ENCODE measurements at places on chromosomes 5 and 9. TPM values are rescaled to one million over a fixed set of nuclear protein-coding genes. Genes with fewer than 3 reads are reported as not detected.

- DNase-seq, result no peak
Measured at GRCh38 chr5:19488786-19489185, 499.2 kb downstream of the CDH18 start.

The PKN3 gene
- 7.3 TPM for total RNA-seq

DNA sequence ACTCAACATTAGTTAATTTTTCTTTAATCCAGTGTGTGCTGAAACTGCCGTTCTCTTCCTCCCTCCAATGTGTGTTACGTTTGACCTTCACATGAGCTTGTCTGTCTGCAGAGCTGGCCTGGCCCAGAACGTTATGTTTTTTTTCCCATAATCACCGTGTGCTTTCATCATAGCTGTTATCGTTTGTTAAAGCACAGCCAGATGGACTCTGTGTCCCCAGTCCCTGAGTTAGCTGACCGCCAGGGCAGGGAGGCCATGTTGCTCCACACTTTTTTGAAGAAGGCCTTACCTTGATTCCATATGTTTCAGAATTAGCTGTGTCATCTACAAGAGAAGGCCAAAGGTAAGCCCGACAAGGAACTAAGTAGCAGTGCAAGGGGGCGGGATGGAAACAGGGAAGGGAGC lies 55.7 kb downstream of the HSD17B3 start:
- DNase-seq, result no peak

DNA sequence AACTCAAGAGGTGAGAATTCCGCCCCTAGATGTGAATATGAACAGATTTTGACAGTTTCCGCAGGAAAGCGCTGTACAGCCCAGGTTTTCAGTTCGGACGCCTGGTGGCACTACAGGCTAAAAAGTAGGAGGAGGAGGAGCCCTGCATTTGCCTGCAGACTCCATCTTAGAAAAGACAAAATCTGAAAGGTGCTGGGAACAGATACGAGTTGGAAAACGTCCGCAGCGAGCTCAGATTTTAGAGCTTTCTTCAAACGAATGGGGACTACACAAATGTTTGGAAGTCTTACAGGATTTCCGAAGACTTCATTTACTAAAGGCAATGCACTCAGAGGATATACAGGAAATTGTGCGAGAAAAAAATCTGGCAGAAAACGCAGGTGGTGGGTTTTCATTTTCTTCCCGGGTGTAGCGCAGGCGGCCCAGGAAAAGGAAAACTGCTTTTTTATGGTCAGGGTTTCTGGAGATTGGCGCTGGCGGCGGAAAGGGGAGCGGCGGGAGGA lies 9.9 kb upstream of the PCDHB2 start:
- DNase-seq, result peak; percentile 20

DNA sequence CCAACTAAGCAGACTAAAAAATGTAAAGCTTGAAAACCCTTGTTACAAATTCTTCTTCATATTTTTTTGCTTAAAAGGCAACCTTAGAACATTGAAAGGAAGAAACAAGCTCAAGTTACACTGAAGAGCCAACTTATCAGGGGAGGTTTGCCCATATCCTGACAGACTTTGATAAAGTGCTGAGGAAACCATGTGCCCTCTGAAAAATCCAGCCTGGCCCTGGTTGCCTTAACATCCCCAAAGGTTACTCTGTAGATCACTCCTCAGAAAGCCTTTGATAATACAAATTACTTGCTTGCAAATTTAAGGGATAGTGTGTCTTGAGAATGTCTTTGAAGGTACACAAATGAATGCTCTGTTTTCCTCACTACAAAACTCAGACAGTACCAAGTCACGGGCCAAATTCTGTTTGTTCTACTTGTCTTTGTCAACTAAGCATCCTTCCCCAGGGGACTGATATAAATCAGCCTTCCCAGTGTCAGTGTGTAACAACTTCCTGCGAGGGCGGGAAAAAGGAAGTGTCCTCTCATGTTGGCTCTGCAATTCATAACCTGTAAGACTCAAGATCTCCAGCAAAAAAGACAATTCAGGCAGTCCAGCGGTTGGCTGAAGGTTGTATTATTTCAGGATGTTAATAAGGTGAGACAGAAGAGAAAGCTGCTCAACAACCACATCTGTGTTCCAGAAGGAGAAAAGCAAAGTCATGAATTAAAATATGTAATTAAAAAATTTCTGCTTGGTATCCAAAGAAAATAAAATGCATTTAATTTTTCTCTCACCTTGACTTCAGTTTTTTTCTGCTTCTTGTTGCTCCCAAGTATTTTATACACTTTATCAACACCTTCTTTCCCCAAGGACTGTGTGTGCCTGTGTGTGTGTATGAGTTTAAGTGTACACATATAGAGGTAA lies 199.9 kb downstream of the PIK3R1 start:
- no peak for DNase-seq

The PCDHGB6 gene
- 16.8 TPM for total RNA-seq

The TYRP1 gene
- total RNA-seq, result not detected

DNA sequence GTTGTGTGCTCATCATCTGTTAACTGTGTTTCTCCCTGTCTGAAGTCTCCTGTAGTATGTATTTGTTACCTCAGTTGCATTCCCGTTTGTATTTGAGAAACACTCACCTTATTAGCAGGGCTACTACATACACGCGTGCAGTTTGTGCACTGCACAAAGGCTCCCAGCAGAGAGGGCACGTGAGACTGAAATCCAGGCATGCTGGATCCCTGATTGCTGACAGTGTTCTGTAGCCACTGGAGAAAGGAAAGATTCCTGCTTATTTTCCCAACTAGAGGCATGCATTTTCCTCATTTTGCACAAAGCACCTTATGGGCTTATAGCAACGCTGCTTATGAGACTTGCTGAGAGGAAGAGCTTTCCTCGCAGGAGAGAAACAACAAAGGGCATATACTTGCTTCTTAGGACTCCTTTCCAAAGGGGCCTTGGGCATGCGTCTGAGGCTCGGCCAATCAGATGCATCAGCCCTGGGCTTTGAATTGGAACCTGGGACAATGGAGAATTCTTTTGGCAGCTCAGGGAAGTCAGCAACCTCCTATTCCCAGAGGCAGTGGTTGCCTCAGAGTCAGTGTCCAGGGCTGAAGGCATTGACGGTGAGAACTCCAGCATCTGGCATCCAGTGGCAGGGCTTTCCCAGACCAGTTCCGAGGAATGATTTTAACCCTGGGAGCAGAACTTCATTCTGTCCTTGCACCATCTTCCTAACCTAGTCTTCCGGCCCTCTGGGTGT lies 9.9 kb upstream of the MEGF10 start:
- DNase-seq, result no peak

DNA sequence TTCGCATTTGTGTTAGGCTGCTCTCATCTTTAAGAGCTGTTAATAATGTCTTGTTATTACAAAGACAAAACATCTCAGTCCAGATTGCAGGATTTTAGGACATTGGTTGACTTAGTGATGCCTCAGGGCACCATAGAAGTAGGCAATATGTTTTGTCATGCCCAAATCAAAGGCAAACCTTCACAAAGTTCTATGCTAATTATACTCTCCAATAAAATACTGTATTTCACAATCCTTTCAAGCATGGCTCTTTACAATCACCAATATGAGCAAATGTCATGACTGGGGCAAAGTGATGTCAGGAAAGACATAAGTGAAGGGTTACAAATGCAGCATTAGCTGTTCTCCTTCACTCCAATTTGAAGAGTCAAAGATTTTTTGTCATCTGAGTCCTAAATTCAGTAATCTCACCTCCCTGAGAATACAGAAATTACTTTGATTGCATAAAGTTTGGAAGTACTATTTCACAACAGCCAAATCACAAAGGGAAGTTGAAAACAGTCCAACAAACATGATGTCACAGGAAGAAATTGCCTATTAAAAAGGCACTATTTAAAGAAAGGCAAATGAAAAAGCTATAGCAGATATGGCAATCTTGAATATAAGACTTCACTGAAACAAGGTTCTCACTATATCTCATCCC lies 303.2 kb downstream of the PRR16 start:
- DNase-seq, result no peak

- DNase-seq, result no peak
Measured at GRCh38 chr9:92292338-92293074, 991 bp downstream of the IARS1 start.

DNA sequence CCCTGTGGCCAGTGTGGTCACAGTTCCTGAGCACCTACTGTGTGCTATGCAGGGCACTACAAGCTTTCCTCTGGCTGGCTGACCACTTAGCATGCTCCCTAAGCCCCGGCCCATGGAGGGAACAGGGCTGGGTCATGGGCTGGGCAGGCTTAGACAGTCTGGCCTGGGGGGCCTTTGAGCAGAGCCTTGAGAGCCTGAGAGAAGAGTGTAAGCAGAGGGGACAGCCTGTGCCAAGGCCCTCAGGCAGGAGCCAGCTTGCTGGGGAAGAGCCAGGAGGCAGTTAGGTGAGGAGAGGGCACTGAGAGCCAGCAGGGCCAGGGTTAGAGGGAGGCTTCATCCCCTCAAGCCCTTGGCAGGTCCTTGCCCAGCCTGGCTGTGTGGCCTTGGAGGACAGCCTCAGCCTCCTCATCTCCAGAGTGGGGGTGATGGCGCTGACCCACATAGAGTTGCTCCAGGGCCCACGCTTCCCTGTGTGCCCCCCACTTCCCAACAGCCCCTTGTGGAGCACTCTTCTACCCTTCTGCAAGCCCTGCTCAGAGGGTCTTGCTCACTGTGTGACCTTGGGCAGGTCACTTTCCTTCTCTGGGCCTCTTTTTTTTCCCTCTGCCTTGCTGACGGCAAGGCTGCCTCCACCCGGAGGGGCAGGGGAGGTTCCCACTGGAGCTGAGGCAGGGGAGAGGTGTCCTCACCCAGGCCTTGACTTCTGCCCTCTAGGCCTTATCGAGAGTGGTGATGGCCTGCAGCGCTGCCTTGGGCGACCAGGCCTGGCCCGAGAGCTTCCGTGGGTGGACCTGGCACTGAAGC lies 107.1 kb downstream of the PHF2 start:
- no peak for DNase-seq

- no peak for DNase-seq
Measured at GRCh38 chr5:59956130-59956783, 62.7 kb upstream of the PDE4D start.

The WDR38 gene
- total RNA-seq, result 0.39 TPM

The HBEGF gene
- total RNA-seq, result 27.1 TPM

DNA sequence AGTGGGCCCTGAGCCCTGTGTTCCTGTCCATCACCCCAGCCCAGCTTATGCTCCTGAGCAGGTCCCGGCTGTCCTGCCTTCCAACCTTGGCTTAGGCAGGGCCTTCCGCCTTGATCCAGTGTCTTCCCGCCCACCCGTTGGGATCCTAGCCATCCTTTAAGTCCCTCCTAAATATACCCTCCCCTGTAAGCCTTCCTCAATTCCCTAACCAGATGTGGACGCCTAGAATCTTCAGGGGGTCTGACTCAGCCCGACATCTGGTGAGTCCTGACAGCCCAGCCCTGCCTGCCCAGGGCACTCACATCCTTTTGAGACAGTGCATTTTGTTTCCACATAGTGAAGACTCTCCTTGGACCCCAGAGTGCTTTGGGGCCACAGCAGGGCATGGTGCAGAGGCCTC lies 23.7 kb downstream of the SLC6A7 start:
- DNase-seq, result no peak

The IRX1 gene
- 1.9 TPM for total RNA-seq

DNA sequence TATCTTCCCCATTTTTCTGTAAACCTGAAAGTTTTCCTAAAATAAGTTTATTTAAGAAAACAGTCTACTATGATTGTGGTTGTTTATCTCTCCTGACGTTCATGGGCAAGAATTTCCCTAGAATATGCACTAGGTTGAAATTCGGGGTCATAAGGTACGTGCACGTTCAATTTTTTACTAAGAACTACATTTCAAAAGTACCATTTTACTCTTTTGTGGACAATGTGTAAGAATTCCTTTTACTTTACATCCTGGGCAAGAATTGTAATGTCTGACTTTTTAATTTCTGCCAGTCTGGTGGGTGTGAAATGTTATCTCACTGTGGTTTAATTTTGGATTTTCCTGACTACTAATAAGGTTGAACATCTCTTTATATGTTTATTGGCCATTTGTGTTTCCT lies 12.4 kb downstream of the IL5 start:
- DNase-seq, result no peak

- DNase-seq, result no peak
Measured at GRCh38 chr9:12790883-12791282, 16.1 kb downstream of the LURAP1L start.

The TMC1 gene
- total RNA-seq, result 2.3 TPM

DNA sequence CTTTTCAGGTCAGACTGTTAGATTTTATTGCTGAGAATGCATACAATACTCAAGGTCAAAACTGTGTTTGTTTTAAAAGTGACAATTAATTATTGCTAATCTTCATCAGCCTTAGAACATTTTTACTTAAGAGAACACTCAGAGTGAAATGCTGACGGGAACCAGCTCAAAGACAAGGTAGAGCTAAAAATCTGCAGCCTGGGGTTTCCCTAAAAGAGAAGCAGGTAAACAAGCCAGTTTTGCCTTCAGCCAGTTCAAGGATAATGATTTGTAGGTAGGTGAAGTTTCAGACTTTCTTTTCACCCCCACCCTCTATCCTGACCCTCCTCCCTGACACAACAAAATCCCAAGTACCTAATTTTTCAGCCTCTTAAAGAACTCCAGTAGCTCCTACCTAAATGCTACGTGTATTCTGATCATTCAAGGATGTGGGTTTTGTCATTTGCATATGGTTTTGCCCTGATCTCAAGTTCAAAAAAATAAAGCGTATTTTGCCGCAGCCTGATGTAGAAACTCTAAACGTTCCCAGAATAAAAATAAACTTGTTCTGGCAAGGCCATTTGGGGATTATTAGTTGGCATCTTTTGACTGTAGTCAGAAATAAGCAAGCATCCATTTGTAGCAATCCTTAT lies 407.2 kb downstream of the EFNA5 start:
- DNase-seq, result no peak

DNA sequence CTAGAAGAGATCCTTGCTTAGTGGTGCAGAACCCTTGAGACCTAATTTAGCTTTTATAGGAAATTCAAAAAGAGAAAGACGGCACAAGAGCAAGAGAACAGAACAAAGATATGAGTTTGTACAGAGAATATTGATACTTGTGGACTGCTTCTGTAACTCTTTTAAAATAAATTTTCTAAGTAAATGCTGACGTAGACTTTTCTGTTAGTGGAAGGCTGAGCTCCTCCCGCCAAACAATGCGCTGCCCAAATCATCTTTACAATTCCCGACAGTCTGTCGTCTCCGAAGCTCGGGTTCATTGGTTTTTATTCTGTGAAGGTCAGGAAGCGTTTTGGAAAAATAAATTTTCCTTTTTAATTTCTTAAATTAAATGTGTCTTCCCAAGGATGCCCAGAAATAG lies 22.3 kb downstream of the RORB start:
- DNase-seq, result no peak

The SPINK7 gene
- total RNA-seq, result not detected

Data from tibial nerve (tissue), 4 donors.